ENCODE measurements at places on chromosomes 4 and X.
A peak's percentile ranks its signal among the peaks of the same experiment; 100 is the strongest.

DNA sequence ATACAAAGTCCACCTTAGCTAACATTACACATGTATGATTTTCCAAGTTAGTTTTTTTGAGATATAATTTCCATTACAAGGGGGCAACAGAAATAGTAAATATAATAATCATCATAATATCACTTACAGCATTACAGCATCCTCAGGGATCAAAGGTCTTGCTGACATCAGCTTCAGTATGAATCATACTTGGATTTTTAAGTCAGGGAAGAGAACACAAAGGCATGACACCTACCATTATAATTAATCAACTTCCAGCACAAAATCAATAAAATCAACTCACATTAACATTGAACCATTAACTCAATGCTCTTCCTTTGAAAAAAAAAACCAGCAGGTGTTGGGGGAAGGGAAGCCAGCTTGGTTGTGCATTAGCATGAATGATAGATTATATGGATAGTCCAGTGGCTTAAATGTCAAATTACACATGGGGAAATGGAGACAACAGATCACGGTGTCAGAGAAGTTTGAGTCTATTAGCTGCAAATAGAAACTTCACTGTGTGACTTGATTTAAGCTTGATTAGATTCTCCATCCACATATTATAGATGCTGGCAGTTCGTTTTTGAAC, 66.9 kb upstream of the CAPN6 start:
- DNase-seq, result no peak

GRCh38 chr4:86013621-86014020, 346.2 kb downstream of the MAPK10 start:
- no peak for DNase-seq

DNA sequence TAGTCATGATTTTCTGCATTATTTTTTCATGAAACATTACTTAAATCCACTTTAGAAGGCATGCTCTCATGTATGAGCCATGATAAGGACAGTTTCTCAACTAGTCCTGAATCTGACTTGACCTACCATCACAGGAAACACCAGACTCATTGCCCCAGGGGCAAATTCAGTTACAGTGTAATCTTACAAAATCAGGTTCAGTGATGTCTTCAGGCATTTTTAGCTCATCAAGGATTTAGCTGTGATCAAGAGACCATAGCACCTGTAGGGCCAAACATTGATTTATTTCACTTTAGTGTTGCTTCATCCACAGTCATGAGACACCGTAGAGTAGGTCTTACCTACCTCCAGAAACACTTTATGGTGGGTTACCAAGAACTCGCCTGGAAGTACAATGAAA, 3.1 kb upstream of the TASL start:
- no peak for DNase-seq

DNA sequence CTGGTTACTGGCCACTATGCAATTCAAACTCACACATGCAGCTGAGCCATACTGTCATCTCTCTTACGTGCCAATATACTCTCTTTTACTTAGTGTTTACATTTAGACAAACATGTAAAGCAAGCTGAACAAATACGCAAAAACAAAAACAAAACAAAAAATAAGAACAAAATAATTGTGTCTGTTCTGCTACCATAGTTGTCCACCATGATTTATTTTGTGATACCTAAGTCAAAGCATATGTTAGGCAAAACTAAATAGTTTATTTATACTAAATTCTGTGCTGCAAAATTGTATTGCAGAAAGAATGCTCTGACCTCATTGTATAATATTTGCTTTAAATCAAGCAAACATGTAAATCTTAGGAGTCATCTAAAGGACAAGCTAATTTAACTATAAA, 943.2 kb upstream of the AGA start:
- DNase-seq, result no peak

- DNase-seq, result no peak
Measured at GRCh38 chr4:48343551-48343950, 2.2 kb downstream of the SLAIN2 start.

DNA sequence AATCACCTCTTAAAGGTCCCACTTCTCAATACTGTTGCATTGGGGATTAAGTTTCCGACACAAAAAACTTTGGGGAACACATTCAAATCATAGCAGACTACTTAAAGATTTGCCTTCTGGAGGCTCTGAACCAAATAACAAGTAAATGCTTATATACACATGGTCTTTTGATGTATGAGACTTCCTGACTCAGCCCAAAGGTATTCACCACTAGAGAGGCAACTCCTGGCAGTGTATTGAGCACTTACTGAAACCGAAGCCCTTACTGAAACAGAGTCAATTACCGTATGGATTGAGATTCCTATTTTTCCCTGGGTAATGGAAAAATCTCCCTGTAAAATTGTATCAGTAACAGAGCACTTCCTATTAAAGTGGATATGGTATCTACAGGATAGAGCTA, 45.4 kb downstream of the ZCCHC13 start:
- DNase-seq, result no peak

- no peak for DNase-seq
Measured at GRCh38 chr4:110620691-110621327, 2.1 kb downstream of the PITX2 start.

DNA sequence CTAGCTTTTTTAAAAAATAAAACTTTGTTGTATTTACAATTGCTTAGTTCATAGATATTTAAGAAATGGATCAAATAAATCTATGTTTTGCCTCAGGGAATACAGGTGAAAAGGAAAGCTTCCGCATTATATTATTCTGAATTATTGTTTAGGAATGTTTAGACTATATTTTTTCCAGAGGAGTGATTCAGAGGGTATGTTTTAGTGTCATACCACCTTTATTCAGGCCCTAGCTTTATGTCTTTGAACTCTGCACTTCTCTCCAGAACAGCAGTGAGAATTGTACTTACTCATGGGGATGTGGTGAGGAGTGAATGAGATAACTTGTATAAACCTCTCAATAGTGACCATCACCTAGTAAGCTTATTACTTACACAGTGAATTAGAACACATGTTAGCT, 14.0 kb downstream of the SLIT2 start:
- no peak for DNase-seq

- no peak for DNase-seq
Measured at GRCh38 chr4:79689740-79690139, 281.7 kb upstream of the GK2 start.

DNA sequence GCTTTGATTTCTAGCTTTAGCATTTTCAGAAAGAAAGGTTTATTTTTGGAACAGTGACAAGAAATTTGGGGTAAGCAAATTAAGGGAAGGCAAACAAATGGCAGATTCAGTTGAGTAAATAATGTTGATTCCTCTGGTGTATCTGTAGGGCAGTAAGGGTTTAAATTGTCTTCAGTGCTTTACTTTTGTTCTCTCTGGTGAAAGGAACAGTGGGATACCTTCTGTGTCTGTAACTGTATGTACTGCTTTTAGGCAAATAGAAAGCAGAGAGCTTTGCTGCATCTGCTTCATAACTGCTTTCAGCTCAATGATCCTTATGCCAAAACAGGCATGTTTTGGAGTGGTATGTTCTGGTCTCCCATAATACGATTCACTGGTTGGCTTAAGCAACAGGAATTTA, 932.1 kb upstream of the SLIT2 start:
- no peak for DNase-seq

GRCh38 chr4:109078724-109079123, 223.7 kb downstream of the COL25A1 start:
- no peak for DNase-seq

- no peak for DNase-seq
Measured at GRCh38 chr4:105896461-105896942, 1.2 kb downstream of the NPNT start.

DNA sequence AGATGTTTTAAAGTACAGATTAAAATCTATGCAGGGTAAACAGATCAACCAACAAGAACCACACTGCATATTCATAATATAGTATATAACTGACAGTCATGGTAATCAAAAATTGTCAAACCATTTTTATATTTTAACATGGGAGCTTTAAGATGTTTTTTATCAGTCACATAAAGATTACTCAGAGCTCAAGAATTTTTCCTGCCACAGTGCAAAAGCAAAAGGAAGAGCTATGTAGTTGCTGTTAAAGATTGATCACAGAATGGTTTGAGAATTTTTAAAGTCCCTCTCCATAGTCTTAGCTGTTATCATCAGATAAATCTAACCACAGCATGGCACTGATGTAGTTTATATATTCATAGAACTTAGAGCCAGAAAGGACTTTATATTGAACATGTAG, 8.5 kb downstream of the RAB9B start:
- DNase-seq, result no peak

DNA sequence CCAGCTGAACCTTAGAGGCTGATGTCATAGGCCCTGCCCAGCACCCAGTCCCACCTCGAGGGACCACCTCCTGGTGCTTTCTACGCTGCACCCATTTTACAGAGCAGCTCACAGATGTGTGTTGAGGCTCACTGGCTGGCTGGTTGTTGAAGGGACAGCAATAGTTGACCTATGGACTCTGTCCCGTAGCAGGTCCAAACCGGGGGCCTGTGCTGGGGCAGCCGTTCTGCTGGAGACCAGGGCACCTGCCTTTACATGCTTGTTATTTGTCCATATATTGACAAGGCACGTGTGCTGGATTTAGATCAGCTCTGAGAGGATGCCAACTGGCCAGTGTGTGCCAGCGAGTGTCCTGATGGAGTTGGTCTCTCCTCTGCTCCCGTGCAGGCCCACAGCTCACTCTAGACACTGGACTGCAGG, 58.1 kb downstream of the TNIP2 start:
- DNase-seq, result no peak

DNA sequence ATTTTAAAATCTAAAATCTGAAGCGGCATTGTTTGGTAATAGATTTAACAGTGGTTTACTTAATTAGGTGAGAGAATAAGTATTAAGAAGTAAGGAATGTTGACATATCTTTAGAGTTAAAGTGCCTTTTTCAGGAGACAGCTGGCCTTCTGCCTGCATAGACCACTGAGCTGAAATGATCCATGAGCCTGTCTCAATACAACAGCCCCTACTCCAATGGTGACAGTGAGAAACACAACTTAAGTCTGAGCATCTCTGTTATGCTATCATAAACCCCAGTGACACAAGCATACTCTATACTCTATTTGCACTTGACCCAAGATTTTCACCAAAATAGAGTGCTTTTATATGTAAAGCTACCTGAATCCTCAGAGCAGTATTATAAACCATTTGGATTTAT, 137.9 kb downstream of the GRIA2 start:
- no peak for DNase-seq

- DNase-seq, result no peak
Measured at GRCh38 chr4:147118528-147118927, 172.9 kb upstream of the TTC29 start.

GRCh38 chr4:108556588-108557200, 63.7 kb upstream of the RPL34 start:
- no peak for DNase-seq

- no peak for DNase-seq
Measured at GRCh38 chrX:133776072-133776471, 209.3 kb downstream of the GPC3 start.

GRCh38 chr4:17265139-17265538, 246.8 kb downstream of the QDPR start:
- DNase-seq, result no peak

- no peak for DNase-seq
Measured at GRCh38 chr4:141638230-141638629, 1.8 kb downstream of the IL15 start.

GRCh38 chrX:34918091-34918736, 24.4 kb upstream of the FAM47B start:
- no peak for DNase-seq

- no peak for DNase-seq
Measured at GRCh38 chr4:185122681-185123345, 20.3 kb upstream of the SLC25A4 start.

- peak; percentile 82 for DNase-seq
Measured at GRCh38 chrX:36983831-36984230, 24.3 kb upstream of the FAM47C start.

GRCh38 chr4:125434136-125434535, 119.4 kb downstream of the FAT4 start:
- DNase-seq, result no peak

GRCh38 chr4:10977534-10977933, 293.0 kb upstream of the CLNK start:
- DNase-seq, result no peak

DNA sequence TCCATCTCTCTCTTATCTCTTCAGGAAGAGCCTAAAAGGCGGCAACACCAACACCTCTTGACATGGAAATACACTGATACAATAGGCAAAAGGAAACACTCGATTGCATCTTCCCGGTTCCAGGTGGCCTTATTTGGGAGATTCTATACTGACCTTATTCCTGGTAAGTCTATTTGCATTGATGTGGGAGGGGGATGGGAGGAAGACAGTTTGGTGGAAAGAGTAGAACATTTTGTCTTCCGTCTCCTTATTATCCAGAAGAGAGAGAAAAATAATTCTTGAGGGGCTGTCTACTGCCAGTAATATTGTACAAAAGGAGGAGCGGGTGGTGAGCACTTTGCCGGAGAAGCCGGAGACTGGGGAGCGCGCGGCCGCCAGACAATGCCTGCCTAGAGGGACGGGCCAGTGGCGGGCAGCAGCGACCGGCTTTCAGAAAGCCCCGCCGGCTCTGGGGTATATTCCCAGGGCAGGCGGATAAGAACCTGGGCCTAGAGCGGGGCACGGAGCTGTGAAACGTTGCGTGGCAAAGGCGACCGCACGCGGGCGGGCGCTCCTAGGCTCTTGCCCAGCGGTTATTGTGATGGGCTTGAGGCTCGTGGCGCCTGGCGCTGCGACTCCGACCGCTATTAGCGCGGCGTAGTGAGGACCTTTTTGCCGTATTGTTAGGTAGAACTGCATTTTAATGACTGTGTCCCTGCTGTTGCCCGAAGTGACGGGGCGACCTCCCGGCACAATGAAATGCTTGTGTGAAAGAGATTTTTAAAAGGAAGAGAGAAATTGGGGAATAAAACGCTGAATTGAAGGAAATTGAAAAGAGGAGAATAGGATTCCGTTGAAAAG, 518 bp downstream of the PRDM8 start:
- DNase-seq, result peak; percentile 49

- DNase-seq, result no peak
Measured at GRCh38 chrX:107755721-107756120, 19.9 kb downstream of the TSC22D3 start.

GRCh38 chrX:155819966-155820491, 61.1 kb upstream of the VAMP7 start:
- peak; percentile 96 for DNase-seq

DNA sequence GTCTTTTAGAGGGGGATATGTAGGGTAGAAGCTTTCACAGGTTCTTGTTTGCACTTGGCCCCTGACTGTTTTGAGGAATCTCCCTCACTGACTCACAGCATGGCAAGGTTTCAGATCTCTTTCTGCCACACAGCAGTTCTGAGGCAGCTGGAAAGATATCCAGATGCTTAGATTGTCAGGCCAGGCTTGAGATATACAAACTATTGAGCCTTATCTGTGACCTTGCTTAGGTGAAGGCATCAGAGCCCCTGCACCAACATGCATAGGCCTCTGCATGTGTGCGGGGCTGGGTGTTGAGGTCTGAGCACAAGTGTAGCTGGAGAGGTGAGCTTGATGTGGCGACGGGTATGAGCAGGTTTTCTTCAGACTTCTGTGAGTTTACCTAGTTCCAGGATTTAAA, 80.9 kb upstream of the MSANTD1 start:
- DNase-seq, result no peak

- no peak for DNase-seq
Measured at GRCh38 chrX:125378770-125379169, 59.1 kb downstream of the TEX13C start.

GRCh38 chrX:43479850-43480249, 176.2 kb upstream of the MAOA start:
- no peak for DNase-seq
